ENCODE measurements at places on chromosomes 3 and 15.

GRCh38 chr3:44885618-44886017, 11.2 kb downstream of the TGM4 start:
- DNase-seq = no peak

DNA sequence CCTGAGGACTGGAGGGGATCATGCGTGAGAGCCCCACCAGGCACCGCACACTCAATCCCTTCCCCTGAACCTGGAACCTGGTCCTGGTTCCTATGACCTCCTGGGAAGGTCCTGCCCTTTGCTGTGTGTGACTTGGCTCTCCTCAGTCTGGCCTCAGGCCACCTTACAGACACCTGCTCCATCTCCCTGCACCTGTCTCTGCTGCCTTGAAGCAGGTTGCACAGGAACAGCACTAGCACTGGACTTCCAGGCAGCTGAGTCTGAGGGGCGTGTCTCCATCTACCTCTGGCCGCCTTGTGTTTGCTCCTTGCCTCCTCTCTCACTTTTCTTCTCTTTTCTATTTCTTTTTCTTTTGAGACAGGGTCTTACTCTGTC, 15.4 kb downstream of the PSTPIP1 start:
- DNase-seq = no peak

- peak; percentile 91 for DNase-seq
Observed at GRCh38 chr3:39362812-39363211, 20.4 kb upstream of the SLC25A38 start.

DNA sequence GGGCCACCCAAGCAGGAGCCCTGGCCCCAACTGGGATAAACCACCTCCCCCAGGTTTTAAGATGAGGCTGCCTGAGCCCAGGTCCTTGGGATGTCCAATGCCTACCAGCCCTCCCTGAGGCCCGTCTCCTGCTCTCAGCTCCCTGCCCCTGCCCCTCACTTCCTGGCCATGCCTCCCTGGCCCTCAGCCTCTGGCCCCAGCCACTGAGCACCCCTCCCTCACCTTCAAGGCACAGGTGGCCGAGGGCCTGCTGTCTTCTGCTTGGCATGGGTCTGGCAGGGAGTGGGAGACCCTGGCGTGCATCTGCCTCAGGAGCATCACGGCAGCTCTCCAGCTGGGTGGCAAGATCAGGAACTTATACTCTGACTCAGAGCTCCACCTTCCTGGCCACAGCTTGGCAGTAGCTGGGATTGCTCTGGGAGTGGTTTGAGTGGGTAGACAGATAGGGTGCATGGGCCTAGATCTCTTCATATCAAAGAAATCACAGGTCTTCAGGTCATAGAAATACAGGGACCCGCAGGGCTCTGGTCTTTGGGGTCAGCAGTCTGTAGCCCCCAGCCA, at the start of gene PLA2G4E:
Gene PLA2G4E, minus strand, starts transcription at position 330 of the 561 bp plus-strand sequence. Its CDS starts 12 bp downstream, at position 318.
- DNase-seq = no peak

DNA sequence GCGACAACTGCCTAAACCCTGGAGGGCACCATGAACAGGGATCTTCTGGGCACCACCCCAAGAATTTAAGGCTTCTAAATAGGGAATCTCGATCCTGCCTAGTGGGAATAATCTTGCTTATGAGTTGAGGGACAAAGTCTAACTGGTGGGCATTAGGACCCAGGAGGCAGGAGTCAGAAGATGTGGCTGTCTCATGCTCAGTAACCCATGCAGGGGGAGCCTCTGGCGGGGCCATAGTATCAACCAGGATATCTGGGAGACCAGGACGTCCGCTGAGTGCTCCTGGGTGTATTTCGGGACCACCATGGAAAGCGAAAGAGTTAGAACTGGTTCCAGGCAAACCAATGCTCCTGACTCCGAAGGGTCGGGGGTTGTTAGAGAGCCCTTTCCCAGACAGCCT, 356.1 kb downstream of the OTOL1 start:
- DNase-seq = no peak

DNA sequence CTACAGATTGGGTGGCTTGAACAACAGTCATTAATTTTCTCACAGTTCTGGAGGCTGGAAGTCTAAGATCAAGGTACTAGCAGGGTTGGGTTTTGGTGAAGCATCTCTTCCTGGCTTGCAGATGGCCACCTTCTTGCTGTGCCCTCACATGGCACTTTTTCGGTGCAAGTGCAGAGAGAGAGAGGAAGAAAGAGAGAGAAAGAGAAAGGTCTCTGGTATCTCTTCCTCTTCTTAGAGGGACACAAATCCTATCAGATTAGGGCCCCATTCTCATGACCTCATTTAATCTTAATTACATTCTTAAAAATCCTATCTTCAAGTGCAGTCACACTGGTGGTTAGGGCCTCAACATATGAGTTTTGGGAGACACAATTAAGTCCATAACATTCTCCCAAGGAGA, 167.1 kb downstream of the NFKBIZ start:
- no peak for DNase-seq

GRCh38 chr3:134517791-134518190, 31.9 kb downstream of the CEP63 start:
- no peak for DNase-seq

DNA sequence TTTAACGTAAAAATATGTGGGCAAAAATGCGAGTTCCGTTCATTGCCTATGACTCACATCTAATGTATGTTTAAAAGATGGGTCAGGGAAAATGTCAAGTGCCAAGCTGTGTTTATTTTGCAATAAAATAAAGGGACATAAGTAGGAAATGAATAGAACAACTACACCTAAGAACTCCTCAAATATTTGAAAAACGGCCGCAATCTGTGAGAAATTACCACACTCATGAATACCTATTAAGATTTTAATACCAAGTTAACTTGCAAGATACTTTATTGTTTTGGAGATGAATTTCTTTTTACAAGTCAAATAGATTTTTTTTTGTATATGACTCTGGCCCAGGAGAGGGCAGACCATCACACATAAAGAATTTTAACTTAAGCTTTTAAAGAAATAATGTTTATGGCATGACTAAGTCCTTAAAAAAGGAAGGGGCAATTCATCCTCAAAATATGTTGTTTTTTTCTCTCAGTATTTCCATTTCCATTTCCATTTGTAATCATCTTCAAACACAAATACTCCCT, 152.7 kb downstream of the SUCNR1 start:
- DNase-seq = peak; percentile 44

- no peak for DNase-seq
Observed at GRCh38 chr15:39795486-39795885, 12.8 kb upstream of the FSIP1 start.

- no peak for DNase-seq
Observed at GRCh38 chr3:68403741-68404140, 528.6 kb downstream of the TAFA4 start.

DNA sequence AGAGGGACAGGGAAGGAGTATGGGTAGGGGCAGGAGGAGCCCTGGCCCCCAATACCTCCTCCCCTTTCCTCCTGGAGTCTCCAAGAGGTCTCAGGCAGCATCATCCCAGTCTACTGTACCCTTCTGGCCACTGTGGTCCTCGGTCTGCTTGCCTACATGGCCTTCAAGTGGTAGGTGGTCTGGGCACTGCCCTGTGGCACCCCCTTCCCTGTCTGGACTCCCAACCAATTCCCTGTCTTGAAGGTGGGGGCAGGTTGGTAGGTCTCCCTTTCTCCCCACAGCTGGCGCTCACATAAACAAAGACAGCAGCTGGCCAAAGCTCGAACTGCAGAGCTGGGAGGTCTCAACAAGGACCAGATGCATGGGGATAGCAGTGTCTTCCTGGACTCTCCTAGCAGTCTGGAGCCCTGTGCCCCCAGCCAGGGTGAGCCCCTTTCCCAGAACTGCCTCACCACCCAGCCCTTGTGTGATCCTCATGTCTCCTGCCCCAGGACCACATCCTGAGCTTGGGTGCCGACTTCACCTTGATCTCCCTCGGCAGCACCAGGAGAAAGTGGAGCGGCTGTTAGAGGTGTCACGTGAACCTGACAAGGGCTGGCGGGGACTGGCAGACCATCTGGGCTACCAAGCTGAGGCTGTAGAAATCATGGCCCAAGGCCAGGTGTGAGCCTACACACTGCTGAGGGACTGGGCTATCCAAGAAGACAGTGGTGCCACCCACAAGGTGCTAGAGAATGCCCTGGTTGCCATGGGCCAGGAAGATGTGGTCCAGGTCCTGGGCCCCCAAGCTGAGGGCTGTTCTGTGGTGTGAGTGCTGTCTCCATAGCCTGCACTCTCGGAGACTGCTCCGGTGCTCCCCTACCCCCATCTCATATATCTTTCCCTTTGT, 33.1 kb downstream of the NBEAL2 start:
- no peak for DNase-seq

GRCh38 chr15:101827257-101827656, 15.3 kb downstream of the OR4F15 start:
- no peak for DNase-seq

DNA sequence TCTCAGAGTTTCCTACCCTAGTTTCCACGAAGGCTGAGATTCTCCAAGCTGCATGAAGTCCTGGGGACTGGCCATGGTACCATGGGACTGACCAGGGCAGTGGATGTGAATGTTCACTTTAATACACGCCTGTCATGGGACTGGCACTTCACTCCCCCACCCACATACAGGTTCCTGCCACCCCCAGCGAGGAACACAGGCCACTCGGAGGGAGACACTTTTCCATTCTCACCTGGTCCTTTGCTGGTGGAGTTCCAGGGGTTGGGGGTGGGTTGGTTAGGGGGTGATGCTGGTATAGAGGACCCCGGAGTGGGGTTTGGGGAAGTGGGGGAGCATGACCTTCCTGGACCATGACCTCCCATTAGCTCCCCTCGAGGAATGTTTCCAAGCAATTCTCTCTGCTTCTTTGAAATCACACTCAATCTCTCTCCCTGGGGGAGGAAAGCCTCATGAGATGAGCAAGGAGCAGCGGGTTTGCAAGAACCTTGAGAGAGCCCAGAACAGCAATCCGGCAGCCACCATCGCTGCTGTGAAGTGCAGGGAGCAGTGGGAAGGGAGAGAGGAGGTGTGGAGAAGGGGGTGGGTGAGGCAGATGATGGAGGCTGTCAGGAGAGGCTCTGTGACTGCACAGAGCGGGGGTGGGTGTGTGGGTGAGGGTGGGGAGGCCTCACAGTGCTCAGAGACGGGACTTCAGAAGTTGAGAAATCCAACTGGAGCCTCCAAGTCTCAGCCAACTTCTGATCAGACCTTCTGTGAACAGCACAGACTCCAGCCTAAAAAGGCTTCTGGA, 69.7 kb downstream of the ADCY5 start:
- DNase-seq = no peak

- DNase-seq = no peak
Observed at GRCh38 chr3:81952141-81952540, 190.7 kb upstream of the GBE1 start.

DNA sequence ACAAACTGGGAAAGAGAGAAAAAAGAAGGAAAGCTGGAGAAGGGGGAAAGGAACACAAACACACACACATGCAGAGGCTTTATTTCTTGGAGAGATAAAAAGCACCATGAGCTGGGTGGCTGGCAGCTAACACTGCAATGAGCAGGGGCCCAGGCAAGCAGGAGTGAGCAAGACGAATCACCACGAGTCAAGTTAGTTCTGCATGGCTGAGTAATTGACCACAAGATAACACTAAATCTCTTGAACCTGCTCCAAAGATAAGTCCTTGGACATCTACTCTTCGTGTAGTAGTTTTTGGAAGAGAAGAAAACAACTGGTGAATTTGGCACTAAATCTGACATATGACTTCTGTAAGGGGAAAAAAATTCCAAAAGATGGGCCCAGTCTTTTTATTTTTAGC, 100.9 kb downstream of the MYO5A start:
- no peak for DNase-seq

GRCh38 chr3:132267391-132267993, 49.7 kb upstream of the ACP3 start:
- DNase-seq = peak; percentile 44

GRCh38 chr3:45730409-45731154, 41.4 kb downstream of the SACM1L start:
- no peak for DNase-seq

- no peak for DNase-seq
Observed at GRCh38 chr3:40801284-40801741, 276.6 kb downstream of the ZNF621 start.

DNA sequence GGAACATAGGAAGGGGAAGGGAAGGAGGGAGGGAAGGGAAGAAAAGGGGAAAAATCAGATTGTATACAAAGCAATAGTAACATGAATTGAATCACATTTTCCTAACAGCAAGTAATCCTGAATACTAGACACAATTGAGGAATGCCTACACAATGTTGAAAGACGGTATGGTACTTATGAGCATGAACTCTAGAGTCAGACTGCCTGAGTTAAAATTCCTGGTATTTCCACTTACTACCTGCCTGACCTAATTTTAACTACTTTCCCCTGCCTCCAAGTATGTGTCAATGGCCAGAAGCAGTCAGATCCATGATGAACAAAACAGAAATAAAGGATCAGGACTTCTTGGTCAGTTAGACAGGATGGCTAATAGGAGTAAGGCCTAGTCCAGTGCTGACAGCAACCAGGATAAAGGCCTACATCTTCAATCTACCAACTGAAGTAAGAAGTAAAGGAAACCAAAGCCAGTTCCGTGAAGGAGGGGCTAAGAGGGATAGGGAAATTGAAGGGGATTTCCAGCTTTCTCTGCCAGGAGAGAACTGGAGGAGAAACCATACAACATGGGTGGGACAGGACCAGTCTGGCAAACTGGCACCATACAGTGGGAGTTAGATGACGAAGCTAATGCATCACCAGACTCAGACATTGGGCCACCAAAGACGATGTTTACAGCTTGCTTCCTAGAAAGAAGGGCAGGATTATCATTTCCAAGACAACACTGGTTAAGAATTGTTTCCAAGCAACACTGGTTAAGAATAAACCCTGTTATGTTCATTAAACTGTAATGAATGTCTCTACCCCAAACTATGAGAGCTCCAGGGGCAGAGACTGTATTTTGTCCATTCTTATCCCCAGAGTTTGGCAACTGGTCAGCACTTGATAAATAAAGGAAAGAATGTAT, 151.6 kb upstream of the UBE2E2 start:
- no peak for DNase-seq

DNA sequence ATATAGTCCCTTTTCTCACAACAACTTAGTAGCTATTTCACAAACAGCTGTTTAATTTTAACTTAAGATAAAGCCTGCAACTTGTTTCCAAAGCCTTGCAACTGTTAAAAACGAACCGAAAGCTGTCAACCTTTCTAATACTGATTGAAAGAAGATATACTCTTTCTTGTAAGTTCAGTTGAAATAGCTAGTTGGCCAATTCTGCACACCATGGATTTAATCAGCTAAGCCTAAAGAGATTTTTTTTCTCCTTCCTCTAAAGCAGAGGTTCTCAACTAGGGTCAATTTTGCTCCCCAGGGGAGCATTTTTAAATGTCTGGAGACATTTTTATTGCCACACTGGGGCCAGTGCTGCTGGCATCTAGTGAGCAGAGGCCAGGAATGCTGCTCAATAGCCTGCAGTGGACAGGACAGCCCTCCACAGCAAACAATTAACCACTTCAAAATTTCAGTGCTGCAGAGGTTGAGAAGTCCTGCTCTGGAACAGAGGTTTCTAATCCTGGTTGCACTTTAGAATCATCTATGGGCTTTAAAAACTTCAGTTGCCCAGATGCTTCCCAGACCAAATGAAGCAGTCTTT, 26.2 kb downstream of the MINDY4B start:
- no peak for DNase-seq

- no peak for DNase-seq
Observed at GRCh38 chr15:56228854-56229253, 14.8 kb downstream of the RFX7 start.

All from NCI-H510A treated with DMSO at 0.1 percent for 48 hours (cell line).